GF-D8 (cell line): ENCODE measurements at places on chromosomes 4 and X.

GRCh38 chr4:173076903-173077634, 91.5 kb upstream of the GALNT7 start:
- DNase-seq: no peak

DNA sequence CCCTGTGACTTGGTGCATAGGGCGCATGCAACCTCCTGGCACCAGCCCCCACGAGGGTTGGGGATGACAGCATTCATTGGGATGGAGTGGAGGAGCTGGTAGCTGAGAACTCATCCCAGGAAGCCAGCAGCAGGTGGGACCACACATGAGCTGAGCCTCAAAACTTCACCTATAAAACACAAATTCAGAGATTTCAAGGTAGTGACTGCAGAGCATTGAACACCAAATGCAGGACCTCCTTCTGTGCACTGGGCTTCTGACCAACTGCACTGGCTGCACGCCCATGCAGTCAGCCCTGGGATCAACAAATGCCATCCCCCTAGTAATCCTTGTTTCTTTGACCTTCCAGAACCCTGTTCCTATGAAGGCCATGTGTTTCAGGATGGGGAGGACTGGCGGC, 197.8 kb downstream of the FRAS1 start:
- DNase-seq: no peak

DNA sequence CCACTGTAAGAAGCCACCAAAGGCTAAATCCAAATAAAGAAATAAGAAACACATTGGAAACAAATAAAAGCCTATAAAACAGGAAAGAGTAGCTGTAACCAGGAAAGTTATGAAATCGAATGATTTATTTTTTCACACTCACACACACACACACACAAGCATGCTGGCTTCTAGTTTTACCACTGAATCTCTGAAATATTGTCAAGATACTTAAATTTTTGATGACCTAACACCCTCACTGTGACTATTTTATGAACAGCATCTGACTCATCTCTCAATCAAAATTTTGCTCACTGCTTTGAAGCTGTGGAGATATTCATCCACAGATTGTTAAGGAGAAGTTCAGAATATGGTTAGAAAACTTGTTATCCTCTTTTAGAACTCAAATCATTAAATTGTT, 13.9 kb upstream of the GABRB1 start:
- DNase-seq: no peak

- no peak for DNase-seq
Measured at GRCh38 chr4:71261633-71262121, 77.1 kb upstream of the SLC4A4 start.

DNA sequence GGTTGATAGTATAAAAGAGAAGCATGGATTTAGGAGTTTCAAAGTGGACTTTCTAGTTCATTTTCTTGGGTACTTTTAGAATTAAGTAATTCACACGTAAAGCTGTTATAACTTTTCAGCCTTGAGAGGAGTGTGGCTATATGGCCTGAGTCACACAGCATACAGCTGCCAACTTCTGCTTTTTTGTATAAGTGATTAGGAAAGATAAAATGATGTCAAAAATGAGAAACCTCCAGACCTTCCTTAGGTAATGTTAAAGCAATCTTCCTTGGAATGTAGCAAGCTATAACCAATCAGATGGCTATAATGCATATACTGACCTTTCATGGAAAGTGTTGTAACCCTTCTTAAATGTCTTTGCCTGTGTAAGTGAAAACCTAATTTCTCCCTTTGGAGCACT, 39.2 kb downstream of the RAB40AL start:
- peak; percentile 76 for DNase-seq

GRCh38 chrX:134821370-134821769, 163.1 kb upstream of the PLAC1 start:
- DNase-seq: no peak

- no peak for DNase-seq
Measured at GRCh38 chr4:60805500-60806313, 394.4 kb upstream of the ADGRL3 start.

GRCh38 chr4:120228086-120228485, 161.4 kb upstream of the MAD2L1 start:
- DNase-seq: no peak

GRCh38 chr4:23332313-23332712, 557.5 kb downstream of the PPARGC1A start:
- DNase-seq: no peak

DNA sequence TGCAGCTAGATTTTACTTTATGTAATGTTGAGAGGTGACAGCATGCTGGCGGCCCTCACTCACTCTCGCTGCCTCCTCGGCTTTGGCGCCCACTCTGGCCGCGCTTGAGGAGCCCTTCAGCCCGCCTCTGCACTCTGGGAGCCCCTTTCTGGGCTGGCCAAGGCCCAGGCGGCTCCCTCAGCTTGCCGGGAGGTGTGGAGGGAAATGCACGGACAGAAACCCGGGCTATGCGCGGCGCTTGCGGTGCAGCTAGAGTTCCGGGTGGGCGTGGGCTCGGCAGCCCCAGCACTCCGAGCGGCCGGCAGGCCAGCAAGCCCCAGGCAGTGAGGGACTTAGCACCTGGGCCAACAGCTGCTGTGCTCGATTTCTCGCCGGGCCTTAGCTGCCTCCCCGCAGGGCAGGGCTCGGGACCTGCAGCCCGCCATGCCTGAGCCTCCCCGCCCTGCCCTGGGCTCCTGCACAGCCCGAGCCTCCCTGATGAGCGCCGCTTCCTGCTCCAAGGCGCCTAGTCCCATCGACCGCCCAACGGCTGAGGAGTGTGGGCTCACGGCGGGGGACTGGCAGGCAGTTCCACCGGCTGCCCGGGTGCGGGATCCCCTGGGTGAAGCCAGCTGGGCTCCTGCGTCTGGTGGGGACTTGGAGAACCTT, 128.7 kb downstream of the GASK1B start:
- no peak for DNase-seq

DNA sequence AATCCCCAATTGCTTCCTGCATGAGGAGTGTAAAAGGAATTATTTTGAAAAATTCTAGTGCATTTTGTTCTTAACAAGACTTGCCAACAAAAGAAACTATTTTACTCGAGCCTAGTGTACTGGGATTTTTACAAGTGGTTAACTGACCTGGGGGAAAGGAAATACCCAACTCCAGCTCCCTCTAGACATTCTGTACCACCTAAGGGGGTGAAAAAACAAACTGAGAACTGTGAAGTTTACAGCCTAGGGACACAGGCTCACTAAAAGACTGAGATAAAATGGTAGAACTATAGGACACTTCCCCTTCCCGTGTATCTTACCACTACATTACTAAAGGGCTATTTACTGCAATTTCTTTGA, 2.6 kb upstream of the ADH5 start:
- no peak for DNase-seq

DNA sequence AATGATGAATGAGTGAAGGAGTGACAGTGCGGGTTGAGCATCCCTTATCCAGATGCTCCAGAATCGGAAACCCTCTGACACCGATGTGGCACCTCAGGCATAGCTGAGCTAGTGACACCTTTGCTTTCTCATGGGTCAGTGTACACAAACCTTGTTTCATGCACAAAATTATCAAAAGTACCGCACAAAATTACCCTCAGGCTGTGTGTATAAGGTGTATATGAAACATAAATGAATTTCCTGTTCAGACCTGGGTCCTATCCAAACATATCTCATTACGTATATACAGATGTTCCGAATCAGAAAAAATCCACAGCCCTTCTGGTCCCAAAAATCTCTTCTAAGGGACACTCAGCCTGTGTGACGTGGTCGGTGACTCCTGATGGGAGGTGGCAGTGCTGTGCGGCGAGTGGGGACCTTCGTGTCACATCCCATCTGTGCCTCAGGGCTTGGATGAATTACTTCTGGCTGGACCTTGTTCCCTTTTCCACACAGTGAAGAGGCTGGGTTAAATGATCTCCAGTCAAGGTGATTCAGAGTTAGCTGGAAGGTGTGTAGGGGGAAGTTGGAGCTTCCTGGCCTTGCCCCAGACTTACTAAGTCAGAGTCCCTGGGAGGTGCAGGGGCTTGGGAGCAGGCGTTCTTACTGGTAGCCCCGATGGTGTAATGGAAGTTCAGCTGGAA, 18.8 kb downstream of the RGS12 start:
- DNase-seq: no peak

DNA sequence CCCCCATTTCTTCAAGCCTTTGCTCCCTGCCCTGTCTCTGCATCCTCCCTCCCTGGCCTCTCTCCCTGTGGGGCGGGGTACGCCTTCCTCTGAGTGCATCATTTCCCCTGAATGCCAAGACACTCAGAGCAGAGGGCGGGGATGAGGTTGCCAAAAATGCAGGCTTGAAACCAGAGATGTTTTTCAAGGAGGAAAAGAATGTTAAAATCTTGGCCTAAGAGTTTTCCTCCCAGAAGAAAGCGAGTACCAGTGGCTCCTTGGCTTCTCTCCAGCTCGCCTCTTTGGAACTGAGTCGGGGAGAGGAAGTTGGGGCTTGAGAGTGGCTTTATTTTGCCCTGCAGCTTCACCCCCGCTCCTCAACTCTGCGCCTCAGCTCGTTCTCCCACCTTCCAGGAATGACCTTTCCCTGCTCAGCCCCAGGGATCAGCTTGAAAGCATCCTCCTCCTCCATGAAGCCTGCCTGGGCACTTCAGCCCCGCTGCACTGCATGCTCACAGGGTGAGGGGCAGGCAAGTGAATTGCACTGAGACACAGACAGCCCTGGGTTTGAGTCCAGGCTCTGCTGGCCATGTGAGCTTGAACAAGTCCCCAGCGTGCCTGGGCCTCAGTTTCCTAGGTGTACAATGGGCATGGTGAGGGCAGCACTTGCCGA, 57.5 kb upstream of the SORCS2 start:
- no peak for DNase-seq

DNA sequence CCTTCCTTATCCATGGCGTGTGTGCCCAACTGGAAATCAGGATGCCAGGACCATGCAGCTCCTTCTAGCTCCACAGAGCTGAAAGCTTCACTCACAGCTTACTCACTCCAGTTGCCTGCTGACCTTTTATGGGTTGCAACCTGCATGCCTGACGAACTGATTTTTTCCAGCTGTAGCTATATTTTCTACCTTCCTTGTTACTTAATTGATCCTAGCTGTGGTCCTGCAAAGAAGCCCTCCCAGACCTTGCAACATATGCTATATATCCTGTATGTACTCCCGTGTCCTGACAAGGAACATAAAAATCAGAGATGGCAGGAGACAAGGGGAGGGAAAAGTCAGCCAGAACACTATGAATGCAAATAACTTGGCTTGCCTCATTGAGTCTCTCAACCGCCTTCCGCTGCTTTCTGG, 135.3 kb upstream of the LDB2 start:
- DNase-seq: no peak

DNA sequence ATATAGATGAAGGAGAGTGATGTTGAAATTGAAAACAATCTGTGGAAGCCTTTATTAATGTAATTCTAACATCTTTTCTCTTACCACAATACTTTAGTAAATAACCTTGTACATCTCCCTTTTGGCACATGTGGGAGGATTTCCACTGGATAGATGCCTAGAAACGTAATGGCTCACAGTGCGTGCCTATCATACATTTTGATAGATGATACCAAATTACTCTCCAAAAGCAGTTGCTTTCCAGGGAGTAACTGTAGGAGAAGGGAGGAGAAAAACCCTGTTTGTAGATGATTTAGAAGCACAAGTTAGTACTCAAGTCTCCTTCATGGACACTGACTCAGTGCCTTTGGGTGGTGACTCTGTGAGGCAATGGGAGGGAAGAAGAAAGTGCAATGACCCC, 476.3 kb downstream of the CCSER1 start:
- DNase-seq: no peak

GRCh38 chr4:184444215-184444952, 30.0 kb downstream of the IRF2 start:
- no peak for DNase-seq

GRCh38 chrX:56728321-56728720, 722 bp upstream of the NBDY start:
- DNase-seq: no peak

GRCh38 chr4:184861047-184861446, 35.3 kb upstream of the ACSL1 start:
- DNase-seq: no peak

- DNase-seq: peak; percentile 31
Measured at GRCh38 chrX:11890836-11891514, 132.9 kb downstream of the MSL3 start.

GRCh38 chrX:2251211-2251610, 249.6 kb downstream of the DHRSX start:
- DNase-seq: no peak

GRCh38 chr4:17851959-17852358, 41.2 kb downstream of the NCAPG start:
- no peak for DNase-seq

DNA sequence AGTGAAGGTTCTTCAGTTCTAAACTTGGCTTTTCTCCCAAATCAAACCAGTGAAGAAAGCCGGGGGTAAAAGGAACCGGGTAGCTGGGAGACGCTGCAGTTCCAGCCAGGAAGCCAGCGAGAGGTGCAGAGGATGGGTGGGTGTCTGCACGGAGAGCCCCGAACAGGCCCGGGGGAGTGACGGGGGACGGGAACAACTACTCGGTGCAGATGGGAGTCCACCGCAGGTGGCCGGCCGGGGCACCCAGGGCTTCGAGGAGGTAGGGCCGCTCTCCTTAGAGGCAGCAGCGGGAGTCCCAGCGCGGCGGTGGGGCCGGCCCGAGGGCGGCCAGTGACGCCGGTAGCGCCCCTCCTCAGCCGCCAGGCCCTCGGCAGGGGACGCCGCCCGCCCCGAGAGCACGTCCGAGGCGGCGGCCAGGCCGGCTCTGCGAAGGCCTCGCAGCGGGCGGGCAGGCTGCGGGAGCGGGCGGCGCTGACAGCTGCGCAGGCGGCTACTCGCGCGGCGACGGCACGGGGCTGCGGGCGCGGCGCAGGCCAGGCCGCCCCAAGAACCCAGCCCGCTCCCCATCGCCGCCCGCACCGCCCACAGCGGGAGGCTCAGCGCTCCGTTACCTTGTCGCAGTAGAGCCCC, 449 bp downstream of the FBXL5 start:
- DNase-seq: no peak

DNA sequence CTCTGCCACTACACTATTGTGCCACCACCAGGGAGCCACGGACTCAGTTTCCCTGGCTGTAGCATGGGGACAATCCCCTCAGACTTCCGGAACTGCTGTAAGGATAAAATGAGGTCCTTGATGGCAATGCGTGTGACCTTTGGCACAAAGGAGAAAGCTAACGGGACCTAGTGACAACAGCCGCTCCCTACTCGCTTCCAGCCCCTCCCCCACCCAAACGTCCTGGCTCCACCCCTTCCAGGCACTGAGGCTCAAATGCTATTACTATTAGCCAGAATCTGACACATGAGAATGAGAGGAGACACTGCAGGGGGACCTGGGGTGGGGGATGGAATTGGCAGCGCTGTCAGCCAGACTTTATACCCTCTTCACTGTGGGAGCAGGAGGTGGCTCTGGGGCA, 5.4 kb upstream of the DUSP9 start:
- no peak for DNase-seq

- DNase-seq: no peak
Measured at GRCh38 chr4:145665773-145666172, 14.2 kb upstream of the C4orf51 start.

- no peak for DNase-seq
Measured at GRCh38 chr4:76995776-76996175, 46.2 kb downstream of the SEPTIN11 start.

DNA sequence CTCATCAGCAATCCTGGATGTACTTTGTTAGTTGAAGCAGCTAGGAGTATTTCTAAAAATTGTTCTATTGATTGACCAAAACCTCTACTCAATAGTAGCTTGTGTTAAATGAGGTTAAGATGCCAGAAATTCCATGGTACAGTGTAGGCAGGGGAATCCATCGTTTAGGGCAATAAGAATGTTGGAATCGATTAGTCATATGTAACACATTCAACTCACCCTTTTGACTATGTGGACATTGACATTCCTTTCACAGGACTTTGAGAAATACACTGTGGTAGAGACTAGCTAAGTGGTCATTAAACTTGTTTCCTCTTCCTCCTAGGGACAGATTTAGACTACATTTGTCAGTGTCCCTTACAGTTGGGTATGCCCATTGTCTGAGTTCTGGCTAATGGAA, 40.2 kb downstream of the KDM5C start:
- no peak for DNase-seq
